ENCODE measurements at places on chromosomes 1 and 21. TPM values are rescaled to one million over a fixed set of nuclear protein-coding genes. Genes with fewer than 3 reads are reported as not detected.

RGS2 gene
- total RNA-seq: 142 TPM

FCRL2 gene
- total RNA-seq: 0.20 TPM

PROX1 gene
- not detected for total RNA-seq

MYOC gene
- not detected for total RNA-seq

KRTAP19-2 gene
- not detected for total RNA-seq

FCRLA gene
- not detected for total RNA-seq

SEMA6C gene
- 3.8 TPM for total RNA-seq

INTS11 gene
- 137 TPM for total RNA-seq

RPF1 gene
- 67.6 TPM for total RNA-seq

MEX3A gene
- total RNA-seq: 0.27 TPM

INSRR gene
- not detected for total RNA-seq

ASCL5 gene
- 0.49 TPM for total RNA-seq

C8A gene
- total RNA-seq: not detected

DNA sequence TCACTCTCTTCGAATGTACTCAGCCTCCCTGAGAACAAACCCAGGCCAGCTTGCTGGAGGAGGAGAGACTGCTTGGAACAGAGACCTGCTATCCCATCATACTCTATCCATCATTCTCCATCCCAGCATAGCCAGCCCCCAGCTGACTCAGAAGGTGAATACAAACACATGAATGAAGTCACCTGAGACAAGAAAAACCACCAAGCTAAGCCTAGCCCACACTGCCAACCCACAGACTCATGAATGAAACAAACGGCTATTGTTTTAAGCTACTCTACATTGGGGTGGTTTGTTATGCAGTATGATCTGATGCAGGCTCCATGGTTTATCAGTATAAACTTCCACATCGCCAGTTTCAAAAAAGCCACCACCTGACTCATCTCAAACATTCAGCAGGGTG lies 395.6 kb downstream of the SETD4 start:
- no peak for DNase-seq

GRCh38 chr1:201818971-201819750 lies 9.8 kb upstream of the IPO9 start:
- no peak for DNase-seq

DNA sequence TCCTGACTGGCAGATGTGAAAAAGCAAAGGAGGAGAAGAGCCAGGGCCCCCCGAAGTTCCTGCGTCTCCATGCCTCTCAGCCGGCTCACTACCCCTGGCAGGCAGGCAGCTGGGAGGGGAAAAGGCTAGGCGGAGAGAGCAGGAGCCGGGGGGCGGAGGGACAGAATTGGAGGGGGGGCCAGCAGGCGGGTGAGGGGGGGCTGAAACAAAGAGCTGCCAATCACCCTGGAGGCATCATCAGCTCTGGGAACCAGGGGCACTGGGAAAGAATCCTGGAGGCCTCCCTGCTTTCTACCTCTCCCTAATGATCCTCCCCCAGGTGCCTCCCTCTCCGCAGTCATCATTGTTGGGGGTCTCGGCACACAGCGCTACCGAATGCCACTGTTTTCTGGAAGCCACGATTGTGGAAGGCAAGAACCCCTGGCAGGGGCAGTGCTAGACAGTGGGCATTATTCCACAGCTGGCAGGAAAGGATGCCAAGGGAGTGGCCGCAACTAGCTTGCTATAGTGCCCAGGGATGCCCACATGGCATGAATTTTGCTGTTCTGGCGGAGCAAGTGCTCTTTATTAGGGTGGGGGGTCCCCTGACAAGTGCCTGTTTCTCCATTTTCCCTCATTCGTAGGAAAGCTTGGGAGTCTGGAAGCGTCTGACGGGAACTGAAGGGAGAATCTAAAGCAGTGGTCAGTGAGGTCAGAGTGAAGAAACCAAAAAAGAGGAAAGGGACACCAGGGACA lies at the start of gene THBS3:
THBS3 (minus strand) TSS at position 92 of the 735 bp plus-strand sequence; CDS start at position 71, 21 bp downstream.
- DNase-seq: no peak

DNA sequence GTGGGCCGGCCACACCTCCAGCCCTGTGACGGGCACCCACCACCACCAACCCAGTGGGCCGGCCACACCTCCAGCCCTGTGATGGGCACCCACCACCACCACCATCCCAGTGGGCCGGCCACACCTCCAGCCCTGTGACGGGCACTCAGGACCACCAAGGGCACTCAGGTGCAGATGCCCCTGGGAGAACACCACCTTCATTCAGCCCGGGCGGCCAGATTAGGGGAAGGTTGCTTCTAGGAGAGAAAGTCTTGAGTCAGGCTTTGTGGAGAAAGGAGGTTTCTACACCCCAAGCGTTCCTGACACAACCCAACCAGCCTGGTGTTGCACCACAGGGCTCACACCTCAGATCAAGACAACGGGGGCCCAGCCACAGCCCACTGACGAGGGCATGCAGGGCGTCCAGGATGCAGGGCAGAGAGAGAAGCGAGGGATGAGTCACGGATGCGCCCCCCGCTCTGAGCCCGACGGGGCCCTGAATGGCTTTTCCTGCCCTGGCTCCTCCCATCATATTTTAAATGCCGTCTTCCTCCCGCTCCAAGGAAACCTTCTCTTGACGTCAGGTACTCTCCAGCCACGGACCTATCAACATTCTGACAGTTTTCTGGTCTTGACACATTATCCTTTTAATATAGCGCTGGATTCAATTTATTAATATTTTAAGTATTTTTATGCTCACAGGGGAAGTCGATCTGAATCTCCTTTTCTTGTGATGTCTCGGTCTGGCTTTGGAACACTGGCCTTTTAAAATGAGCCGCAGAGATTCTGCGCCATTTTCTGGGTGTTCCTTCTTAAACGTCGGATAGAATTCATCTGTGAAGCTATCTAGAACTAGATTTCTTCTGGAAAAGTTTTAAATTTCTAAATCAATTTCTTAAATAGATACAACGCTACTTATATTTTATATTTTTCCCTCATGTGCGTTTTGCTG lies 631 bp upstream of the SPATC1L start:
- DNase-seq: peak; percentile 19

- no peak for DNase-seq
These were observed 32.3 kb downstream of the TBX19 start for GRCh38 chr1:168312718-168313604.

- DNase-seq: no peak
These were observed 50.7 kb upstream of the EDARADD start for GRCh38 chr1:236343246-236343870.

DNA sequence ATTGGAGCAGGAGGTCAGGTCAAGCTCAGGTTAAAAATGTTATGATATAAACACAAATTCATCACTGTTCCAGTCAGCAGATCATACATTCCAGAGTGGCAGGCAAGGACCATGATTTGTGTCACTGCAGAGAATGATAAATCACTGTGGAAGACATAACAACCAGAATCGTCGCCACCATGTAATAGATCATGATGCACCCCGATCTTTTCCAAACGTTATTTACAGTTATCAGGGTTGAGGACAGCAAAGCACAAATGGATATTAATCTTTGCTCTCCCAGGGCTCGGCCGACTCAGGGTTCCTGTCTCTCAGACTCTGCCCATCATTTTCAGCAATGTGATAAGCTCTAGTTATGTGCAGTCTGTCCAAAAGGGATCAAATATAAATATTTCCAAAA lies 122.7 kb downstream of the ZBTB18 start:
- no peak for DNase-seq

DNA sequence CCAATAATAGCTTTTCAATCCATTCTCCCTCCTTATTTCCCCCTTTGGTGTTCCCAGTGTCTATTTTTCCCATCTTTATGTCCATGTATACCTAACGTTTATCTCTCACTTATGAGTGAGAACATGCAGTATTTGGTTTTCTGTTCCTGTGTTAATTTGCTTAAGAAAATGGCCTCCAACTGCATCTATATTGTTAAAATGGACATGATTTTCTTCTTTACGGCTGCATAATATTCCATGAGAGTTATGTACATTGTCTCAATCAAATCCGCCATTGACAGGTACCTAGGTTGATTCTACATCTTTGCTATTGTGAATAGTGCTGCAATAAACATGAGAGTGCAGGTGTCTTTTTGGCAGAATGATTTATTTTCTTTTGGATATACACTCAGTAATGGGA lies 126.7 kb downstream of the CTH start:
- DNase-seq: no peak

- DNase-seq: no peak
These were observed 317.6 kb downstream of the SPATA17 start for GRCh38 chr1:217948741-217949140.

- DNase-seq: no peak
These were observed 103.6 kb downstream of the SMYD2 start for GRCh38 chr1:214384373-214385079.

DNA sequence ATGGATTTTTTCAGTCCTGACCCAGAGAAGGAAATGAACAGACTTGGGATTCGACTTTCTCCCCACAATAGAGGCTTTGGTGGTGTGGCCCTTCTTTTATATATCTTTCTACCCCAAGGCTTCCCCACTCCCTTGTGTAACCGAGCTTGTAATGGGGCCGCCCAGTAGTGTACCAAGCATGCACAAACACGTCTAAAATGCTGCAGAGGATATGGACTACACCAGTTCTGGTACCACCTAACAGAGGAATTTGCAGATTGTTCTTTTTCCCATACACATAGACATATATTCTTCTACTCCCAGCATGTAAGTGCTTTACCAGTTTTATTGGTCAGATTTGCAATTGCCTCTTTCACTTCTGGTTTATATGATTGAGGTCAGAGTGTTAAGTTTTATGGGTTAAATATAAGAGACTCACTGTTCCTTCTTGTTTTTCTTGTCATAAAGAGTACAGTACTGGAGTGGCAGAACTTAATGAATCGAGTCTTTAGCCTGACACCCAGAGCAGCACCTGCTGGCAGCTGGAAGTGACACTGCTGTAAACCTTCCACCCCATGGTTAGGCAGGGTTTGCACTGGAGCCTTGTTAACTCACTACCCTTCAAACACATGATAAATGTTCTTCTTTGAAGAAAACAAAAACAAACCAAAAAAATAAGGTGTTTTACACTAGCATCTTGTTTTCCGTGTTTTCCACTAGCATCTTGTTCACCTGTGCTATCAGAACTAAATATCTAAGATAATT lies 198.6 kb downstream of the PTPRC start:
- DNase-seq: no peak

DNA sequence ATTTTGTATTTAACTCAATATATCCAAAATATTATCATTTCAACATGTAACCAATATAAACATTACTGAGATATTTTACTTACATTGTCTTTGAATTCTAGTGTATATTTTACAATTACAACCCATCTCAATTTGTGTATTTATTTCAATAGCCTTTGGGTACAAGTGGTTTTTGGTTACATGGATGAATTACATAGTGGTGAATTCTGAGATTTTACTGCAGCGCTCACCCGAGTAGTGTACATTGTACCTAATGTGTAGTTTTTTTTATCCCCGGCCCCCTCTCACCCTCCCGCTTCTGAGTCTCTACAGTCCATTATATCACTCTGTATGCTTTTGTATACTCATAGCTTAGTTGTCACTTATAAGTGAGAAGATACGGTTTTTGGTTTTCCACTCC lies 117.0 kb upstream of the GALNT2 start:
- no peak for DNase-seq

- no peak for DNase-seq
These were observed 229.5 kb upstream of the USP24 start for GRCh38 chr1:55444667-55445066.

GRCh38 chr1:45095450-45095849 lies 83.4 kb downstream of the UROD start:
- DNase-seq: no peak

DNA sequence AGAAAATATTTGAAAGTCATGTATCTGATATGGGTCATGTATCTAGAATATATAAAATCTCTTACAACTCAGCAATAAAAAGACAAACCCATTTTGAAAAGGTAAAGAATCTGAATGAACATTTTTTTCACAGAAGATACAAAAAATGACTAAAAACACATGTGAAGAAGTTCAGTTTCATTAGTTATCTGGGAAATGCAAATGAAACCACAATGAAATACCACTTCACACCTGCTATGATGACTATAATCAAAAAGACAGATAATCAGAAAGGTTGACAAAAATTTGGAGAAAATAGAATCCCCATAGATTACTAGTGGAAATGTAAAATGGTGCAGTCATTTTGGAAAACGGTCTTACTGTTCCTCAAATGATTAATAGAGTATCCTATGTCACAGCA lies 631.0 kb downstream of the MRPL39 start:
- DNase-seq: no peak

Data from CD4-positive, alpha-beta T cell (primary cell).